ENCODE measurements at places on chromosomes 6 and 20.

DNA sequence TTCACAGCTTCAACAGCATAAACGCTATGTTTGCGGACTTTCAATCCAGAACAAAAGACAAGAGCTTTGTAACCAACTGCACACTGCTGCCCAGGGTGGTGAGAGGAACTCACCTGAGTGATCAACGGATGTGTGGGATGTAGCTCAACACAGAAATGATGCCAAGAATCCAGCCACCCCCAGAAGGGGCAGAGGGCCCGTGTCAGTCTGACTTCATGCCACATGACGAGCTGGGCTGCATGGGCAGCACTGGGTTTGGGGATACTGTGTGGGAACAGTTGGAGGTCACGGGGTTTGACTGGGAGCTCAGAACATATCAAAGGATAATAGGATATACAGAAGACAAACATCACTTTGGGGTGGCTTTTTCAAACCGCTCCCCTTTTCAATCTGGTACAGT is 79.4 kb upstream of the TRAF3IP2 start:
- no peak for DNase-seq

DNA sequence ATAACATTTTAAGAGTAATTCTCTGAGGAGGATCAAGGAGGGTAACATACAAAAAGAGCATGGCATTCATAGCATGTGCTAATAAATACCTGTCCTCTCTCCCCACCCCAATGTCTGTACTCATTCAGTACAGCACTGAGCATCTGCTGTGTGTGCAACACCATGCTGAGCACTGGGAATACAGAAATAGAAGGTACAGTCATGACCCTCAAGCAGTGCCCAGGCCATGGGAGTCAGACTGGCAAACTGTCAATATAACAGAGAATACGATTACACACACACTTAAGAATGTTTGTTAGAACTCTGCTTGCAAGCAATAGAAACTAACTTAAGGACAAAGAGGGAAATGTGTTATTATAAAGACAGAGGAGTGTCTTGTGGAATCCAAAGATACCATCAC is 24.7 kb upstream of the ZFAND3 start:
- DNase-seq, result peak; percentile 57

- DNase-seq, result no peak
Observed at GRCh38 chr6:51608932-51609331, 478.5 kb downstream of the PKHD1 start.

GRCh38 chr20:50245498-50246366 is 55.1 kb downstream of the CEBPB start:
- peak; percentile 51 for DNase-seq

DNA sequence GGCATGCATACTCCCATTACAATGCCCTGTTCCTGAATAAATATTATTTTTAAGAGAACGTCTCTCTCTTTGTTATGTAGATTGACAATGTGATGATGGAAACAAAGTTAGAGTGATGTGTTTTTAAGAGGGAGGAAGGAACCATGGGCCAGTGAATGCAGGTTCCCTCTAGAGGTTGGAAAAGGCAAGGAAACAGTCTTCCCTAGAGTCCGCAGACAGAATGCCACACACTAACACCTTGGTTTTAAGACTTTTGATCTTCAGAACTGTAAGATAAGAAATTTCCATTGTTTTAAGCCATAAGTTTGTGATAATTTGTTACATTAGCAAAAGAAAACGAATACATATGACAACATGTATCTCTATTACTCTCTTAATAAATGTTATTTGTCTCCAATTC is 4.7 kb upstream of the CENPW start:
- DNase-seq, result no peak

- peak; percentile 76 for DNase-seq
Observed at GRCh38 chr6:4805553-4806336, 29.5 kb downstream of the CDYL start.

DNA sequence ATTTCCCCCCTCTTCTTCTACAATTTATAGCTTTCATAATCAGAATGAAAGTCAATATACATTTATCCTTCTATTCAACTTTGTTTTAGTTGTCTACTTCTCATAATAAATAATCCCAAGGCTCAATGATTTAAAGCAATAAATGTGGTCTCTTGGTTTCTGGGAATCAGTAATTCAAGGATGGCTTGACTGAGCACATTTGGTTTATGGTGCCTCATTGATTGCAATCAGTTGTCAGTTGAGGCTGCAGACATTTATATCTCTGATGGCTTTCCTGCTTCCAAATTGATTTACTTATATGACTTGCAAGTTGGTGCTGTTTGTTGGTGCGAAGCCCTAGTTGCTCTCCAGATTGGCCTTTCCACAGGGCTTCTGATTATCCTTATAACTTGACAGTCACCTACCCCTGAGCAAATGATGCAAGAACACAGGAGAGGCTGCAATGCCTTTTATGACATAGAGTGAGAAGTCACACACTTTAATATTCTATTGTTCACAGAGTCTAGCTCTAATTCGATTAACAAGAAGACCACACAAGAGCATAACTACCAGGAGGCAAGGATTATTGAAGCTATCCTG is 2.7 kb upstream of the CRISP1 start:
- no peak for DNase-seq

GRCh38 chr6:111997078-111997852 is 56.6 kb upstream of the CCN6 start:
- DNase-seq, result peak; percentile 87

DNA sequence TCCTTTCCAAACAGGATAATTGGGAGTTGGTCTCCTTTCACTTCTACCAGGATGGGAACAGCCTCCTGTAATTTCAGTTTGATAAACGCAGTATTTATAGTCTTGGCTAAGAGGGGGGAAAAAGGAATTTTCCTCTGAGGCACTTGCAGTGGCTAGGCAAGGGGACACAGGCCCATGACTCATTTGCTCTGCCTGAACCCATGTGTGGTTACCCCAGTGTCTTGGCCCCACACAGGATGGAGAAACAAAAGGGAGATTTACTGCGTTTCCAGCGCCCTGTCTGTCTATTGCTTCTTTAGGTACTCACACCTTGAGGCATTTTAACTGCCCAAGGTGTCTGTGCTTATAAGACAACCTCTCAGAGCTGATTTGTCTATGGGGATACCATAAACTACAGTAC is 74.8 kb upstream of the NEDD9 start:
- peak; percentile 39 for DNase-seq

DNA sequence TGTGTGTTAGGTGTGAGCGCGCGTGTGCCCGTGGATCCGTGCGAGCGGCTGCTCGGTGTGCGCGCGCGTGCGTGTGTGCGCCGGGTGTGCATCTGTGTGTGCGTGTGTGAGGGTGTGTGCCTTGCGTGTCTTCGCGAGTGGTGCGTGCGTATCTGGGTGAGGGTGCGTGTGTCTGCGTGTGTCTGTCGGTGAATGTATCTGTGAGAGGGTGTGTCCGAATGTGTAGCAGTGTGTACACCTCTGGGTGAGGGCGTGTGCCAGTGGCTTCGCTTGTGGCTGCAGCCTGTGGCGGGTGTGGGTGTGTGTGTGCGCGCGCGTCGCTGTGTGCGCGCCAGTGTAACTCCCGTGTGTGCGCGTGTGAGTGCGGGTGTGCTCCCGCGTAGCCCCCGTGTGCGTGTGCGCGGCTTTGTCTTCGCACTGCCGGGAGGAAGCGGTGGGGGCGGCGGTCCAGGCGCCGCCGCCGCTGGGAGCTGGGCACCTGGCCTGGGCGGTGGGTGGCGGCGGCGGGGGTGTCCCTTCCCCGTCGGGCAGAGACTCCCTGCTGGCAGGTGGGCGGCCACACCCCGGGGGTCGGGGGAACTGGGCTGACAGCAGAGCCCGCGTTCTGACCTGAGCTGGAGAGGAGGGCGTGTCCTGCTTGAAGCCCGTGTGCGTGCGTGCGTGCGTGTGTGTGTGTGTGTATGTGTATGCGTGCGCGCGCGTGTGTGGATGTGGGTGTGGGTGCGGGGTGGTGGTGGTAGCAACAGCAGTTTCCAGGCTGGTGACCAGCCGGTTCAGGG is 61.3 kb upstream of the EPB41L1 start:
- DNase-seq, result peak; percentile 26

GRCh38 chr20:44209686-44210405 is 725 bp downstream of the OSER1 start:
- DNase-seq, result no peak

- no peak for DNase-seq
Observed at GRCh38 chr6:18392346-18392877, 5.3 kb downstream of the RNF144B start.

Measured in epithelial cell of esophagus (primary cell).